ENCODE measurements at places on chromosomes 12 and 14.

- DNase-seq: no peak
These were observed 88.4 kb upstream of the PRKD1 start for GRCh38 chr14:30016002-30016401.

- DNase-seq: no peak
These were observed 4.5 kb upstream of the HECTD4 start for GRCh38 chr12:112386726-112387125.

- DNase-seq: no peak
These were observed 9.7 kb downstream of the PACS2 start for GRCh38 chr14:105324080-105324778.

- no peak for DNase-seq
These were observed 101.1 kb downstream of the C12orf75 start for GRCh38 chr12:105431537-105432100.

GRCh38 chr12:54424224-54424623, 5.2 kb upstream of the ITGA5 start:
- DNase-seq: no peak

- no peak for DNase-seq
These were observed 261.9 kb upstream of the LRIG3 start for GRCh38 chr12:59182191-59182590.

DNA sequence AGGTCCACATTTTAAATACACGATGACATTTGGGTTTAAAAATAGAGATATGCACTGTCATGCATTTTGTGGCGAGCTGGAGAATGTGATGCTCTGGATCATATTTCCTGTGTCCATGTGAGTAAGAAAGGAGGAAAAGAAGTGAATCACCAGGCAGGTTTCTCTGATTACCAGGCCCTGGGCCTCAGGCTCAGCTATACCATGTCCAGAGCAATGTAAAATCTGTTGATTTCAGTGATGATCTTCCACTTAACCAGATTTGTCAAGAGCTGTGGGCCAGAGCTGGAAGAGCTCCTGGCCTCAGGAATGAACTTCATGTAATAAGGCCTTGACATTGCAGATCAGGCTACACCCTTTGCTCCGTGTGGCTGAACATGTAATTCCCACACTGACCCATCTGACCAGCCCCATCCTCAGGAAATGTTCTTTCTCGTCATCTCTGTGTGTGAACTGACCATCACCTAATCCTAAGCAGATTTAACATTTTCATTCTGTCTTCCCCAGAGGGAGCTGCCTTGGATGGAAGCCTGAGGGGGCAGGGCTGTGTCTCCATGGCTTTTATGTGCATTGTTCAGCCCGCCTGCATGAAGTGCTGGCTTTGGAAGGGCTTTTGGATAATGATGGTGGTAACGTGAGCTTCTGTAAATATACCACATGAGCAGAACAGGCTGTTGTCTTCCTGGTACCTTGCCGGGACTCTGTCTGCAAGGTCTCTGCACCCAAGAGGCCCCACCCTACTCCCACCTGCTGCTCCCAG, 54.5 kb downstream of the CRACR2A start:
- peak; percentile 14 for DNase-seq

DNA sequence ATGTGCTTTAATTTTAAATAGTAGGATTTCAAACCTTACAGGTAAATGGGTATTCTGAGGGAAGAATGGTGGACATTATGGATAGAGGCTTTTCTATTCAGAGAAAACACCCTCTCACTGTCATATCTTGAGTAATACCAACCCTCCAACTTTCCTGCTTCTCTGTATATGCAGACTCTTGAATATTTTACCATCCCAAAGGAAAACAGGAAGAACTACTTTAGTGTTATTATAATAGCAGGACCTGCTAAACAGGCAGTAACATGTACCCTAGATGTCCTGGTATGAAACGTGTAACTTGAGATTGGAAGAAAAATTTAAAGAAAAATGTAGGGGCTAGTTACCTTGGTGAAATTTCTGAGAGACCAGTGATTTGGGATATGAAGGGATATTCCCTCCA, 82.9 kb upstream of the TRHDE start:
- no peak for DNase-seq

DNA sequence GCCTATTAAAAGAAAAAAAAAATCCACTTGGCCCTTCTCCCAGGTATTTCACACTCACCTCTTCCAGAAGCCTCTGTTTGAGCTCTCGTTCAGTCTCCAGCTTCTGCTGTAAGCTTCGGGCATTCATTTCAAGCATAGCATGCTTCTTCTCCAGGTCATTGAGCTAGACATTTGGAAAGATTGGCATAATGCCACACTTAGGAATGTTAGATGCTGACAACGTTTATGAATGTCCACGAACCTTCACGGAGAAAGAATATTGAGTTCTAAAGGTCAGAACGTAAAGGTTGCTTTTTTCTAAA, 60.5 kb downstream of the PRKAB1 start:
- no peak for DNase-seq

- DNase-seq: no peak
These were observed 9.2 kb upstream of the PLEKHG3 start for GRCh38 chr14:64695071-64695470.

DNA sequence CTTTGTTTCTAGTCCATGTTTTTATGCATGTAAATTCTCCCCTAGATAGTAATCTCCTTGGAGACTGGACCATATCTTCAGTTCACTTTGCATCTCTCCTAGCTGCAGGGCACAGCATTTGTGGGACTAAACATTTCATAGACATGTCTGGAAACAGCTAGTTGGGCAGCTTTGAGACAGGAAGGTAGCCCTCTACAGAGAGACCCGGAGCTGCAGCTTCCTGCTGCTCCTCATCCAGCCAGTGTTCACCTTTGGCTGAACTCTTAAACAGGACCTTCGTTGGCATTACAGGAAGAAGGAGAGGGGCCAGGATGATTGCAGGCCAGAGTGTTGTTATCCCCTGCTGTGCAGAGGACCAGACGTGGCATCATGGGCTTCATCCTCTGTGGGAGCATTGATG, 52.9 kb downstream of the GNS start:
- DNase-seq: no peak

DNA sequence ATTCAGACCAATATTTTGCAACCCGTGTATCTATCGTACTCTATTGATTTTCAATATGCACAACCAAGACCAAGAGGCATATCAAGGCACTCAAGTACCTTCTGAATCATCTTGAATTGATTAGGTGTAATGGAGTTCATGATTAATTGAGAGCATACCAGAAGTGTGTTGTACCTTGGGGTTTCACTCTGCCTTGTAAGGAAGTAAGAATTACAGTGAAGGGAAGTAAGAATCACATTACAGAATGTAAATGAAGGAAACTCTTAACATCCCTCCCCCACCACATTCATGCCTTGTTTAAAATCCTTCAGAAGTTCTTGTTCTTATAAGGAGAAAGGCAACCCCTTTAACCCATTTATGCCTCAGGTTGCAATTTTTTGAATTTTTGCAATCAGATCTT, 5.4 kb upstream of the MGAT4C start:
- no peak for DNase-seq

GRCh38 chr12:123899368-123899767, 73.3 kb downstream of the CCDC92 start:
- DNase-seq: no peak

GRCh38 chr12:10122689-10123088, 7.3 kb downstream of the CLEC7A start:
- no peak for DNase-seq

DNA sequence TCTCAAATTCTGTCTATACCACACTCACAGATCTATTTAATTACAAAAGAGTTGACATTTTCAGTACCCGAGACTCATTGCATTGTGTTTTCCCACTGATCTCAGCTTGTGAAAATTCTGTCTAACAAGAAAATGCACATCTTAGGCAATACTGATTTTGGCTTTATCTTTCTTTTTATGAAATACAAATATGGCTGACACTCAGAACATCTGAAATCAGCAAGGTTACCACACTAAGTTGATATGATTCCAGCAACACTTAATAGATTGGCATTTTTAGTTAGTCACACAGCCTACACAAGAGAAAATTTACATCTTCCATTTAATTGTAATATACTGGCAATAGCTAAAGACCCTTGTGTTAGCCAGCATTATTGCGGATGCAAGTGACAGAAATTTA, 40.3 kb downstream of the PEX5 start:
- DNase-seq: no peak

DNA sequence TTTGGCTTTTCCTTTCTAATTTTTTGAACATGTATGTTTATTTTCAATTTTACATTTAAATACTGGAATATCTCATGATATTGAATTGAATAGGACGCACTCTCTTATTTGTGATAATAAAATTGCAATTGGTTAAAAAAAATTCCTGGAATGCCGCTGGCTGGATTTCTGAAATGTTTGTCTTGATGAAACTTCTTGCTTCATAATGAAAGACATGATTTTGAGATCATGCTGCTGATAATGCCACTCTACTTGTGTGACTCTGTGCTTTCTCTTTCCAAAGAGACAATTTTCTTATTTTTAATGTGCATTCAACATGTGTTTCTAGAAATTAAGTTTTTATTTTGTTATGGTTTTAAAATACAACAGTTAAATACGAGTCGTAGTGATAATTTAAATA, 465.7 kb upstream of the FAR2 start:
- DNase-seq: no peak

Measured in left renal cortex interstitium (tissue), 4 donors.